ENCODE measurements at places on chromosomes 4 and X.

- DNase-seq: peak; percentile 51
These were observed 12.8 kb downstream of the CYP4V2 start for GRCh38 chr4:186204103-186204559.

GRCh38 chr4:5027346-5027745, 8.1 kb upstream of the CYTL1 start:
- DNase-seq: no peak

- no peak for DNase-seq
These were observed 130.7 kb upstream of the GUCY1A1 start for GRCh38 chr4:155535802-155536454.

GRCh38 chrX:20971250-20971649, 403.0 kb upstream of the CNKSR2 start:
- no peak for DNase-seq

GRCh38 chr4:56910172-56910967, 2.7 kb downstream of the REST start:
- no peak for DNase-seq

DNA sequence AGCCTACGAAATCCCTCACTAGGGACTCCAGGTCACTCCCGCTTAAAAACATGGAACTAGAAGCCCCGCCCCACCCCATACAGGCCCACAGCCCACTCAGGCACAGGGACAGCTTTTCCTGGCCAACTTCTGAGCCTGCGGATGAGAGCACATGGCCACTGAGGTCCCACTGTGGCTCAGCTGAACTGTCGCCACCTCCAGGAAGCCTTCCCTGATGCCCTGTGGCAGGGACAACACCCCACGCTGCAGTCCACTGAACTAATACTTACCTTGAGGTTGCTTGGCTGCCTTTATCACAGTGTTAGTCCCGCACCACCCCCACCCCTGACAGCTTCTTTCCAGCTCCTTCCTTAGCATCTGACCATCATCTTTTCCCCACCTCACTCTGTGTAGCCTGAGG, 39.3 kb upstream of the MAN2B2 start:
- no peak for DNase-seq

GRCh38 chr4:30837131-30837539, 117.0 kb downstream of the PCDH7 start:
- no peak for DNase-seq

DNA sequence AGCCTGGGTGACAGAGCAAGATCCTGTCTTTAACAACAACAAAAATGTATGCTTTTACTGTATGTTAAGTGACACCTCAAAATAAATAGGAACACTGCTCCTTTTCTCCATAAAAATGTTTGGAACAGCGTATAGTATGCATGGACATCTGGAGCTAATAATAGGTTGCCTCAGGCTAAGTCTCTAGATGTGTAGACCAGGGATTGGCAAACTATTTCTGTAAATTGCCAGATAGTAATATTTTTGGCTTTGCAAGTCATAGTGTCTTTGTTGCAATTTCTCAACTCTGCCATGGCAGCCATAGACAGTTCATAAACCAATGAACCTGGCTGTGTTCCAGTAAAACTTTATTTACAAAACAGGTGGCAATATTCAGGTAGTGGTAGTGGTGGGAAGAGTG, 76.6 kb upstream of the CBLL2 start:
- no peak for DNase-seq

- DNase-seq: no peak
These were observed 129.1 kb downstream of the MSL3 start for GRCh38 chrX:11887175-11887574.

GRCh38 chr4:87978681-87979080, 3.2 kb downstream of the SPP1 start:
- no peak for DNase-seq

- no peak for DNase-seq
These were observed 165.7 kb upstream of the STS start for GRCh38 chrX:6981718-6982406.

GRCh38 chr4:119048446-119048845, 87.2 kb upstream of the MYOZ2 start:
- DNase-seq: no peak

- no peak for DNase-seq
These were observed 404.0 kb downstream of the PPARGC1A start for GRCh38 chr4:23485801-23486200.

DNA sequence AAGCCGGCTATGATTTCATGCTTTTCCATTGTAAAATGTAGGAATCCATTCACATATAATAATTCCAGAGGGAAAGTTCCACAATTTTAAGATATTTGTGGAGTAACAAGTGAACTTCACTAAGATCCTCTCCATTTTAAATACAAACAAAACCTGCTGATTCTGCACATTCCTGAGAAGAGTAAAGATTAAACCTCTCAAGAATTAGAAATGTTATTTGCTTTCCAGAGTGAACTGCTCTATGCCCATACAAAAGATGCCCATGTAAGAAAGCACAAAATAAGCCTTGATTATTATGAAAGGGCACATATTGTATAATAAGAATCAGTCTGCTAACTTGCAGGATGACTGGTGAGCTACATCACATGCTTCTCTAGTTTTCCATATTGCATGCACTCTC, 241.5 kb downstream of the COX18 start:
- DNase-seq: no peak

Measured in stimulated activated CD4-positive, alpha-beta T cell treated with anti-CD3 and anti-CD28 coated beads, Interleukin-15, amount 100 ng/mL, for 1 hour (primary cell).